SJSA1 (cell line): ENCODE measurements at places on chromosomes 12 and 14. TPM values are rescaled to one million over a fixed set of nuclear protein-coding genes. Genes with fewer than 3 reads are reported as not detected.
A peak's percentile ranks its signal among the peaks of the same experiment; 100 is the strongest.

The AVPR1A gene
- 0.06 and 0.21 TPM in 2 replicates for total RNA-seq

The TAS2R9 gene
- total RNA-seq = not detected in 2 replicates

DNA sequence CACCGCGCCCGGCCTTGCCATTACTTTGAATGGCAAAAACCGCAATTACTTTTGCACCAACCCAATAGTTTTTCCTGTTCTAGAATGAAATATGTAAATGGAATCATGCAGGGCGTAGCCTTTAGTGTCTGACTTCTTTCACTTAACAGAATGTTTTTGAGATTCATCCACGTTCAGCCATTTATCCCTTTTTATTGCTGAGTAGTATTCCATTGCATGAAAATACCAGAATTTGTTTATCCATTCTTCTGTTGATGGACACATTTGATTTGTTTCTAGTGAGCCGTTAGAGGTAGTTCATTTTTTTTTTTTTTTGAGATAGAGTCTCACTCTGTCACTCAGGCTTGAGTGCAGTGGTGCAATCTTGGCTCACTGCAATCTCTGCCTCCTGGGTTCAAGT lies 90.6 kb downstream of the SLC25A47 start:
- H3K36me3 ChIP-seq = no peaks in the 10 kb centered on the region
- H3K27ac ChIP-seq = no peak overlapping the region
- peaks cover 33% of the 10 kb centered on the region for H3K4me1 ChIP-seq

DNA sequence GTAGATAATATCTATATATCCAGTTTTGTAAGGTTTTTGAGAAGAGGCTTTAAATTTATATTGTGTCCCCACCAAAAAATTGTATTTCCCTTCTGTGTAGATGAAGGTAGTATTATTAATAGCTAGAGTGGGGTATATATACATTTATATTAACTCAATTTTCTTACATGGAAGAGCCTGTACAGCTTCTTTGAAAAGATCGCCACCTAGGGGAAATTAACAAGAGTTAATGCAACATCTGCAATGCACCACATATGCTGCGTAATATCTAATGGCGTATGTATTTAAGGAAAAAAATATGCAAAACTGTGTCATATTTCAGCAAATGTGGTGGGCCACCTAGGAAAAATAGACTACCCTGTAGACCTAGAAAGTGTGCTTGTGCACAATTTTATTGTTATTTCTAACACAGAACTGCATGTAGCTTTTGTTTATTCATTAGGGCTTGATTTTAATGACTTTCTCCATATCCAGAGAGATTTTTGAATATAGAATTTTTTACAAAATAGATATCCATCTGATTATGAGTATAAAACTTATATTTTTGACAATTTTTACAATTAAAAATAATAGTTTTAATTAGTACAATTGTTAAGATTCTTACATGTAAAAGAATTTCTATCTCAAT lies 14.0 kb downstream of the CCER1 start:
- H3K4me1 ChIP-seq = no peaks in the 10 kb centered on the region
- DNase-seq = no peak
- H3K36me3 ChIP-seq = no peaks in the 10 kb centered on the region
- no peak overlapping the region for H3K4me3 ChIP-seq
- no peaks in the 10 kb centered on the region for H3K27me3 ChIP-seq

GRCh38 chr12:54479421-54479820 lies 6.0 kb upstream of the GTSF1 start:
- no peaks in the 10 kb centered on the region for H3K36me3 ChIP-seq
- H3K4me1 ChIP-seq = no peaks in the 10 kb centered on the region
- peaks cover 19% of the 10 kb centered on the region for H3K27me3 ChIP-seq
- no peak overlapping the region for H3K4me3 ChIP-seq
- no peak overlapping the region for H3K27ac ChIP-seq

DNA sequence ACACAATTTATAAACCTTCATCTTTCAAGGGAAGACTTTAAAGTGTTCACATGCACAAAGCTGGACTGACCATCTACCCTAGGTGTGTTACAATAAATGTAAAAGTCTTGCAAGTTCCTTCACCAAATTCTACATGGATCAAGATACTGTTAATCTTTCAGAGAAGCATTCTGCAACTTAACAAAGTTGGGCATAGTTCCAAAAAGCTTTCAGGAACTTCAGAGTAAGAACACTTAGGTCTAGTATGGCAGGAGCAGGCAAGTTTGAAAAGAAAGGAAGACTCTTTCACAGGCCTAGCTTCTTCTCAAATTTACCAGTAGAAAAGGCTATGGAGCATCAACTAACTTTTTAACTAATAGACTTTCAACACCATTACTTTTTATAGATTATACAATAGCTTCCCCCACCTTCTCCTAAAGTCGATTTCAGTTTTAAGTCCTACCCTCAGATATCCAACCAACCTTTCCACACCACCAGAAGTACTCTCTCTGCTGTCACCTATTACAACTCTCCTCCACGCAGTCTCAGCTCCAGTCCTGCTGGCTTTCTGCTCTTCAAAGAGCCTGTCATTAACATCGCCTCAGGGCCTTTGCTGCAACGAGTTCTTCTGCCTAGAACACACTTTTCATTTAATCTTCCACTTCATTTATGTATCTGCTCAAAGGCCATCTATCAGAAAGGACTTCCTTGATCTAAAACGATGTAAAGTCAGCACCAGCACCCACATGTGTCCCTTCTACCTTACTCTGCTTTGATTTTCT lies 333.9 kb downstream of the CEP128 start:
- no peak for DNase-seq
- no peak overlapping the region for H3K4me3 ChIP-seq
- H3K4me1 ChIP-seq = no peaks in the 10 kb centered on the region

DNA sequence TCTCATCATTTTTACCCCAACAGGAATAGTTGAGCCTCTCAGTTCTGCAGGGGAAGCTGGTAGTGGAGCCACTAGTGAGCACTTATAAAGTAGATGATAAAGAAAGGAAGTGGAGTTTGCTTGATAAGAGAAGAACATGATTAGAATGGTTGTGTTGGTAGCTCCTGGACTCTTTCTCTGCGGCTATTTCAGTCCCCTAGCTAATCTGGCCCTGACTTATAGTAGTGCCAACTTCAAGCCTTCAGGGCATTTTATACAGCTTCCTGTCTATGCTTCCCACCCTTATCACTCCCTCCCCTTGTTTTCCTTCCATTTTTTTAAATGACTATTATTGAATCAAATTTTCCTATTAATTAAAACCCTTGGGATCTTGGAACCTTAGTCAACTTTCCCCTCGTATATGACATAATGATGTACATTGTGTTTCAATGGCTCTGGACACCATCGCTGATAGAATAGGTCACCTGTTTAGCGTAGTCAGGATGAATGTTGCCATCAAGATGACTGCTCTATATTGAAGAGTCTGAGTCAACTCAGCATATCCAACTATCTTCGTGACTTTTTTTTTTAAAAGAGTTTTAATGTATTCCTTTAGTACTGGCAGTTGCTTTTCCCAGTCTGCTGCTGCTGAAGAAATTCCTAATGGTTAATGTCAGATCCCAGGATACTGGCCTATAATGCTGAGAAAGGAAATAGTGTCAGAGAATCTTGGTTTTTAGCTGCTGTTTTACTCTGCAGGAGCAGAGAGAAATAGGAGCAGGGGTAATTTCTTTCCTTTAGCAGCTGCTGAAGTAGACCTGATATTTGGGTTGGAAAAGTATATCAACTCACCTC lies 16.2 kb upstream of the PCNX1 start:
- H3K4me1 ChIP-seq = peaks cover 9% of the 10 kb centered on the region; the same call in 1 of the 2 replicates
- no peaks in the 10 kb centered on the region for H3K27me3 ChIP-seq
- DNase-seq = no peak
- H3K27ac ChIP-seq = no peak overlapping the region

DNA sequence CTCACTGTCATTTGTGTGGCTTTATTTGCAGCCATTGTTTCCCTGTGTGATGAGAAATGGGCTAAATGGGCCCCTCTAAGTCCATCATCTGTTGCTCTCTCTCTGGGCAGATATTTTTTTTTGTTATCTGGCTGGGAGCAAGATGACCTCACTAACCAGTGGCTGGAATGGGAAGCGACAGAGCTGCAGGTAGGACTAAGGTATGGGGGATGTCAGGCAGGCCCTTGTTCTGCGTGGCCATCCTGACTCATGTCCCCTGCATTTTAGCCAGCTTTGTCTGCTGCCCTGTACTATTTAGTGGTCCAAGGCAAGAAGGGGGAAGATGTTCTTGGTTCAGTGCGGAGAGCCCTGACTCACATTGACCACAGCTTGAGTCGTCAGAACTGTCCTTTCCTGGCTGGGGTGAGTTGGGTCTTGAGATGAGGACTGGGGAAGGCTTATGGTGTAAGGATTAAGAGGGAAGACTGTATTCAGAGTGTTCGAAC lies 1.3 kb downstream of the MARS1 start:
- H3K36me3 ChIP-seq = peaks cover 56% of the 10 kb centered on the region
- peaks cover 24% of the 10 kb centered on the region for H3K4me1 ChIP-seq
- H3K27me3 ChIP-seq = no peaks in the 10 kb centered on the region
- peak overlapping the region; percentile 67 for H3K4me3 ChIP-seq
- DNase-seq = no peak
